ENCODE measurements at places on chromosomes 3 and 15.

DNA sequence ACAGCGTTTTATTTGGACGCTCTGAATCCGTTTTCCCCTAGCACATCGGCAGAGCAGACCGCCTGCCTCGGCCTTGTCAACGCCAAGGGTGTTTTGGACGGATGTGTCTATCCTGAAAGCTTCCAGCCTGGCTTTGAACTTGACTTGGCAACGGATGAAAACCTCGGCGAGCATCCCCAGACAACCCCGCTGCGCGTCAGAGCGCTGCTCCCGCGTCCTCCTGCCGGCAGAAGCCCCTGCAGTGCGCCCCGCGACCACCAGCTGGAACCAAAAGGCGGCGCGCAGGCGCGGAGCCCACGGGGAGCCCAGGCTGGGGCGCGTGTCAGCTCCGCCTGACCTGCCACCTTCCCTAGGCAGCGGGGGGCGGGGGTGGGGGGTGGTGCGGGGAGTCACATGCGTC is 26.2 kb upstream of the ARL8B start:
- DNase-seq, result no peak

GRCh38 chr3:195748661-195749060 is 27.9 kb downstream of the MUC20 start:
- DNase-seq, result no peak

GRCh38 chr15:59406446-59406845 is 31.5 kb upstream of the FAM81A start:
- no peak for DNase-seq

DNA sequence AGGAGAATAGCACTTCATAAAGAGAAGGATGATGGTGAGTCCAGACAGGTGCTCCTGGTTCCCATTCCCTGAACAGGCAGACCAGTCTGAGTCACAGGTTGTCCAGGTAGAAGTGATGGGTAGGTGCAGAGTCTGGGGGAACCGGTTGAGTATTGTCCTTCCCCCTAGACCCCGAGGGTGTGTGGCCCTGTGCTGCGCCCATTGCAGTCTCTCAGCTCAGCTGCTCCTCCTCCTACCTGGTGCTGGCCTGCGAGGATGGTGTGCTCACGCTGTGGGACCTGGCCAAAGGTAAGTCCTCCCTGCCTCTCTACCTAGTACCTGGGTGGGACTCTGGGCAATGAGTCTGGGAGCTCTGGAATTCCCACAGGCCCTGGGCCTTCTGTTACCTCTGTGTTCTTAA is 19.8 kb downstream of the MESP1 start:
- no peak for DNase-seq

GRCh38 chr3:37625690-37626360 is 235.9 kb upstream of the CTDSPL start:
- DNase-seq, result no peak
